GM12878 (cell line): ENCODE measurements at places on chromosomes 12 and 14. TPM values are rescaled to one million over a fixed set of nuclear protein-coding genes. Genes with fewer than 3 reads are reported as not detected.

The ACOT6 gene
- total RNA-seq: not detected in 2 replicates

The RASSF9 gene
- total RNA-seq: not detected in 2 replicates

The COPZ1 gene
- total RNA-seq: 120 and 135 TPM in 2 replicates

The ZDHHC22 gene
- not detected in 2 replicates for total RNA-seq

The FOXG1 gene
- 0.32 and 0.44 TPM in 2 replicates for total RNA-seq

The SPIC gene
- total RNA-seq: 0.29 TPM in 1 of 2 replicates, not detected in the other

The ACOT4 gene
- total RNA-seq: 1.9 and 2.2 TPM in 2 replicates

The SAMD4A gene
- total RNA-seq: 0.48 and 0.56 TPM in 2 replicates

The PMCH gene
- not detected in 2 replicates for total RNA-seq

The CACNA2D4 gene
- total RNA-seq: 0.64 and 1.1 TPM in 2 replicates

The TEX52 gene
- total RNA-seq: not detected in 2 replicates

The CLECL1 gene
- total RNA-seq: 29.0 and 33.6 TPM in 2 replicates

The SDR9C7 gene
- not detected in 2 replicates for total RNA-seq

The ESR2 gene
- total RNA-seq: 1.1 and 1.6 TPM in 2 replicates

The GABARAPL1 gene
- total RNA-seq: 2.7 and 3.6 TPM in 2 replicates

The DHRS2 gene
- 0.49 and 0.58 TPM in 2 replicates for total RNA-seq

The DNAL1 gene
- 6.7 and 7.7 TPM in 2 replicates for total RNA-seq

The ASCL4 gene
- not detected in 2 replicates for total RNA-seq

The TMED10 gene
- total RNA-seq: 147 and 161 TPM in 2 replicates

The DTX1 gene
- total RNA-seq: 2.3 and 2.8 TPM in 2 replicates

The STYK1 gene
- total RNA-seq: 0.48 and 1.0 TPM in 2 replicates

The CLEC1B gene
- total RNA-seq: not detected in 2 replicates

The RPL10L gene
- total RNA-seq: not detected in 2 replicates

The SYT10 gene
- total RNA-seq: 0.05 TPM in 1 of 2 replicates, not detected in the other
